ENCODE measurements at places on chromosomes 7 and 10. TPM values are rescaled to one million over a fixed set of nuclear protein-coding genes. Genes with fewer than 3 reads are reported as not detected.

Gene MRLN
- polyA plus RNA-seq = not detected

Gene COL1A2
- polyA plus RNA-seq = 42.3 TPM

Gene HTRA1
- polyA plus RNA-seq = 76.1 TPM

Gene IGFBP1
- polyA plus RNA-seq = 0.06 TPM

Gene PRPS1L1
- polyA plus RNA-seq = not detected

Gene CLDN3
- 96.5 TPM for polyA plus RNA-seq

Gene CRYGN
- polyA plus RNA-seq = not detected

Gene CFAP58
- 0.09 TPM for polyA plus RNA-seq

Gene SLC16A9
- polyA plus RNA-seq = 0.11 TPM

Gene HOXA6
- 0.39 TPM for polyA plus RNA-seq

Gene CH25H
- 0.47 TPM for polyA plus RNA-seq

Gene SEMA3C
- polyA plus RNA-seq = 16.5 TPM

Gene ZNF853
- polyA plus RNA-seq = 2.7 TPM

Gene IFIT2
- 2.1 TPM for polyA plus RNA-seq

Gene DLX6
- polyA plus RNA-seq = not detected

Gene AOAH
- polyA plus RNA-seq = 12.6 TPM

Gene SFTPA1
- polyA plus RNA-seq = 0.39 TPM

Gene ABCA13
- polyA plus RNA-seq = 0.38 TPM

Gene AKR1C4
- not detected for polyA plus RNA-seq

Gene FBXW4
- polyA plus RNA-seq = 50.8 TPM

Gene KCNH2
- polyA plus RNA-seq = 0.19 TPM

Gene PVRIG
- polyA plus RNA-seq = 0.54 TPM

Gene NKX1-2
- polyA plus RNA-seq = not detected

Gene TAS2R41
- not detected for polyA plus RNA-seq

Gene TRUB1
- polyA plus RNA-seq = 5.6 TPM

Gene CPVL
- 2.6 TPM for polyA plus RNA-seq

Gene LRIT1
- polyA plus RNA-seq = not detected

Gene ZNF425
- polyA plus RNA-seq = 0.79 TPM

Gene OR2A12
- not detected for polyA plus RNA-seq

Gene TMEM72
- 0.03 TPM for polyA plus RNA-seq

Gene OR2A42
- not detected for polyA plus RNA-seq

Gene AKR1C8
- not detected for polyA plus RNA-seq

Gene HPSE2
- polyA plus RNA-seq = 2.4 TPM

Gene ZNF248
- 4.7 TPM for polyA plus RNA-seq

Gene NKX6-2
- 0.06 TPM for polyA plus RNA-seq

Gene SPDYE6
- not detected for polyA plus RNA-seq

Gene TMEM139
- 1.7 TPM for polyA plus RNA-seq

Gene MINDY3
- 18.0 TPM for polyA plus RNA-seq

Gene TUBB8
- 0.17 TPM for polyA plus RNA-seq

Gene LHFPL3
- polyA plus RNA-seq = 0.02 TPM

Gene CAMK1D
- polyA plus RNA-seq = 8.4 TPM

Gene STAG3
- polyA plus RNA-seq = 0.52 TPM

Gene SORBS1
- 508 TPM for polyA plus RNA-seq

Gene FAM131B
- 0.37 TPM for polyA plus RNA-seq

Gene FOXP2
- 2.0 TPM for polyA plus RNA-seq

Gene HSPA14
- 7.6 TPM for polyA plus RNA-seq

Gene TBXAS1
- polyA plus RNA-seq = 15.7 TPM

Gene NOBOX
- polyA plus RNA-seq = not detected

Gene HTR7
- not detected for polyA plus RNA-seq

Gene WEE2
- not detected for polyA plus RNA-seq

Gene ZNF804B
- not detected for polyA plus RNA-seq

Gene AKR1E2
- 2.9 TPM for polyA plus RNA-seq

Gene CDH23
- 2.0 TPM for polyA plus RNA-seq

Gene HELLS
- polyA plus RNA-seq = 0.58 TPM

Gene HABP2
- polyA plus RNA-seq = 0.09 TPM

Gene CALHM3
- polyA plus RNA-seq = 0.37 TPM

Gene PBLD
- polyA plus RNA-seq = 23.3 TPM

Gene CUZD1
- 4,010 TPM for polyA plus RNA-seq
